Aorta (tissue), 5 donors: ENCODE measurements at places on chromosomes 7 and 10. TPM values are rescaled to one million over a fixed set of nuclear protein-coding genes. Genes with fewer than 3 reads are reported as not detected.

Gene COA1
- 55.6 TPM for total RNA-seq

Gene ELMO1
- 38.8 TPM for total RNA-seq

Gene FOXI2
- total RNA-seq = 0.23 TPM

Gene SPDYE16
- 0.16 TPM for total RNA-seq

Gene ANXA8L1
- not detected for total RNA-seq

Gene FMC1
- 9.6 TPM for total RNA-seq

Gene EBLN1
- total RNA-seq = not detected

Gene SPDYE9
- not detected for total RNA-seq

Gene CYP3A7
- not detected for total RNA-seq

Gene HABP2
- not detected for total RNA-seq

Gene EEPD1
- 14.4 TPM for total RNA-seq

Gene PTF1A
- not detected for total RNA-seq

Gene TAS2R5
- total RNA-seq = 5.0 TPM

Gene XRCC2
- 0.19 TPM for total RNA-seq

Gene TPST1
- total RNA-seq = 38.8 TPM

Gene ACTL6B
- total RNA-seq = not detected

Gene AKR1C8
- 0.30 TPM for total RNA-seq

Gene VTI1A
- total RNA-seq = 37.4 TPM

Gene CCDC7
- total RNA-seq = 47.2 TPM

Gene DGKB
- 1.1 TPM for total RNA-seq

Gene C10orf53
- not detected for total RNA-seq

Gene LRRC17
- 8.1 TPM for total RNA-seq

Gene CLIP2
- 35.7 TPM for total RNA-seq

Gene HDAC9
- total RNA-seq = 51.4 TPM

Gene C7orf57
- total RNA-seq = not detected

Gene MEIG1
- total RNA-seq = not detected

Gene RTKN2
- total RNA-seq = 0.21 TPM

Gene ADAM12
- total RNA-seq = 5.5 TPM

Gene CNTNAP2
- not detected for total RNA-seq

Gene DYDC2
- not detected for total RNA-seq

Gene CPN1
- not detected for total RNA-seq

Gene FAM25C
- not detected for total RNA-seq

Gene SFTPA1
- total RNA-seq = 1.7 TPM

Gene UNCX
- not detected for total RNA-seq

Gene KCNIP2
- 3.9 TPM for total RNA-seq

Gene TUBAL3
- total RNA-seq = not detected

Gene UTF1
- total RNA-seq = not detected

Gene TMEM139
- total RNA-seq = 1.2 TPM

Gene TET1
- total RNA-seq = 2.2 TPM
